ENCODE measurements at places on chromosomes 7 and 10. TPM values are rescaled to one million over a fixed set of nuclear protein-coding genes. Genes with fewer than 3 reads are reported as not detected.
A peak's percentile ranks its signal among the peaks of the same experiment; 100 is the strongest.

GRCh38 chr10:91340613-91341362, 69.4 kb upstream of the HECTD2 start:
- H3K27me3 ChIP-seq: no peaks in the 10 kb centered on the region
- H3K4me3 ChIP-seq: no peak overlapping the region
- no peak overlapping the region for H3K27ac ChIP-seq
- H3K4me1 ChIP-seq: no peaks in the 10 kb centered on the region
- no peaks in the 10 kb centered on the region for H3K36me3 ChIP-seq

GRCh38 chr7:2680792-2681490, 7.1 kb upstream of the AMZ1 start:
- H3K27ac ChIP-seq: no peak overlapping the region
- peak; percentile 22 for DNase-seq
- no peaks in the 10 kb centered on the region for H3K36me3 ChIP-seq
- H3K4me1 ChIP-seq: no peaks in the 10 kb centered on the region

DNA sequence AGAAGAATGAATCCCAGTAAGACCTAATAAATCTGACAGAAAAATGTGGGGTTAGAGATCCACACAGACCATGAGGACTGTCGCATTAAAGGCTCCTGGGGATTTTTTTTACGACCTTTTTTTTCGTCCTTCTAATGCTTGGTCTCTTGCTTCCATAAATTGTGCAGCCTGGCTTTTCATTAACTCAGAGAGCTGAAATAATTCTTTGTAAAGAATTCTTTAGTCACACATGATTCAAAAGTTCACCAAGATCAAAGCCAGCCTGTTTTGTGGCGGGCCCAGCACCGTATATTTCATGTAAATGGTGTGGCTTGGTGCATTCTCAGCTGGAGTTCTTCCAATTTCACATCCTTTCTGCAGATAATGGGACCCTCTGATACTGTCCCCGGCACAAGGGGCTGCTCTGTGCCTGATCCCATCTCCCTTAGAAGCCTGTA, 206.6 kb upstream of the BMPER start:
- no peaks in the 10 kb centered on the region for H3K4me1 ChIP-seq
- H3K27me3 ChIP-seq: no peaks in the 10 kb centered on the region
- no peak overlapping the region for H3K4me3 ChIP-seq

- H3K27ac ChIP-seq: no peak overlapping the region
- H3K4me1 ChIP-seq: no peaks in the 10 kb centered on the region
- no peak for DNase-seq
- H3K36me3 ChIP-seq: no peaks in the 10 kb centered on the region
- no peaks in the 10 kb centered on the region for H3K27me3 ChIP-seq
Measured at GRCh38 chr10:51867956-51868355, 168.6 kb upstream of the CSTF2T start.

- H3K4me3 ChIP-seq: no peak overlapping the region
- no peaks in the 10 kb centered on the region for H3K4me1 ChIP-seq
- no peaks in the 10 kb centered on the region for H3K36me3 ChIP-seq
- no peak overlapping the region for H3K27ac ChIP-seq
- no peak for DNase-seq
Measured at GRCh38 chr10:116402858-116403257, 24.8 kb upstream of the PNLIPRP3 start.

DNA sequence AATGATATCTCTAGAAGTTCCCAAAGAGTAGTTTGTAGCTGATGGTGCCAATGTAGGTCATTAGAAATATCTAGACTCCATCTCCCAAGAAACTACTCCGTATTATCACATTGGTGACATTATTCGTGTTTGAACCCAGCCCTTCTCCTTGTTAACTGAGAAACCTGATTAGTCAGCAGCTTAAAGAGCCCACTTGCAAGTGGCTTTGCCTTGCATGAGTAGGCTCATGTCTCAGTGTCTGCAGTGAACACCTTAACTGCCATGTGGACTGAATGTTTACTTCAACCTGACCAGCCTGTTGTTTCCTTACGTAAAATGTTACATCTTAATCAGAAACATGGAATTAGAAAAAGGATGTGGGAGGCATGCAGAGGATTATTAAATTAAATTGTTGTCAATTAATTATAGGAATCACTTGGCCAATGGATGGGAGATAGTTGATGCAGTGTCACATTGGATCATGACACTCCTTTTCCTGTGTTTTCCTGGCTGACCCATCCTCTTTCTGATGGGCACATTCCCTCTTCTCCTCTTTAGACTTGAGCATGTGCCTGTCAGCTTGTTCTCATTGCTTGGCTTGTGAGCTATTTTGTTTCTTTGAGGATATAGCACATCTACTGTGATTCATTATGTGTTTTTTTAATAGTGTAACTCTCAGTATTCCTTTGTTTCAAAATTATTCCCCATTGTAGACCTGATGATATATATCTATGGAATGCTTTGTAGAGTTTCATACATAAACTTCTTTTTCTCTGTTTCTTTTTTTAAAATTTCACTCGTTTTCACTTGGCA, 18.0 kb downstream of the STARD3NL start:
- H3K36me3 ChIP-seq: no peaks in the 10 kb centered on the region
- DNase-seq: no peak
- H3K27me3 ChIP-seq: no peaks in the 10 kb centered on the region
- H3K27ac ChIP-seq: no peak overlapping the region
- H3K4me3 ChIP-seq: no peak overlapping the region

DNA sequence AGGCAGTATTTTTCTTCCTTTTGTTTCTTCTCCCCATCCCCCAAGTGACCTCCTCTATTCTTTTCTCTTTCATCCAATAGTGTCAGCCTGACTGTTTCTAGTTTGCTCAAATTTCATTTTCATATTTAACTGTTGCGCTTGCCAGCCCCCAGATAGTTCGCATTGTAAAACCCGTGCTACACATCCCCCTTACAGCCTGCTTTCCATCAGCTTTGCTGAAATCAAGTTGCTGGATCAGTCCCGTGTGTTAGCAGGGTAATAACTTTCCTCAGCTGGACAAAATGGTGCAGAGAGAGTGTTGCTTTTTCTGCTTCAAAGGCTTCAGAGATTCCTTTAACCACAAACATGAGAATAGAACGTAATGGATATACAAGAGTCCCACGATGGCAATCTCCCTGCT, 180.6 kb upstream of the NPVF start:
- DNase-seq: no peak
- H3K4me1 ChIP-seq: no peaks in the 10 kb centered on the region
- H3K27ac ChIP-seq: no peak overlapping the region
- no peaks in the 10 kb centered on the region for H3K36me3 ChIP-seq
- no peak overlapping the region for H3K4me3 ChIP-seq

GRCh38 chr7:116152276-116152675, 58.1 kb upstream of the TES start:
- no peak overlapping the region for H3K27ac ChIP-seq
- H3K36me3 ChIP-seq: no peaks in the 10 kb centered on the region
- H3K4me3 ChIP-seq: no peak overlapping the region
- no peaks in the 10 kb centered on the region for H3K27me3 ChIP-seq

DNA sequence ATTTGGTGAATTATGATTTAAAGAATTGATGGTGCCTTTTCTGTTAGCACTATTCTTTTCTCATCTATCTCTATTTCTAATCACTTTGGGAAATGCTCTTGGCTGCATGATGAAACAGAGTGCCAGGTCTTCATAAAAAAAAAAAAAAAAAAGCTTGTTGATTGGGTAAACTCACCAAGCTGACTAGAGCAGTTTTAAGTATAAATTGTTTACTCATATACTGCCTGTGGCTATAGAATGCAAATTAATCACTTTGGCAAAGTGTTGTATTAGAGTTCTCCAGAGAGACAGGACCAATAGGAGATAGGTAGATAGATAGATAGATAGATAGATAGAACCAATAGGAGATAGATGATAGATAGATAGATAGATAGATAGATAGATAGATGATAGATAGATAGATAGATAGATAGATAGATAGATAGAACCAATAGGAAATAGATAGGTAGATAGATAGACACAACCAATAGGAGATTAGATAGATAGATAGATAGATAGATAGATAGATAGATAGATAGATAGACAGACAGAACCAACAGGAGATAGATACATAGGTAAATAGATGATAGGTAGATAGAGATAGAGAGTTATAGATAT, 20.1 kb upstream of the TBXAS1 start:
- H3K27me3 ChIP-seq: no peaks in the 10 kb centered on the region
- H3K4me3 ChIP-seq: no peak overlapping the region
- no peaks in the 10 kb centered on the region for H3K36me3 ChIP-seq
- no peaks in the 10 kb centered on the region for H3K4me1 ChIP-seq
- no peak for DNase-seq

GRCh38 chr10:119233123-119233820, 25.9 kb downstream of the GRK5 start:
- no peaks in the 10 kb centered on the region for H3K36me3 ChIP-seq
- no peak overlapping the region for H3K27ac ChIP-seq
- DNase-seq: no peak
- H3K4me1 ChIP-seq: peaks cover 17% of the 10 kb centered on the region
- H3K27me3 ChIP-seq: no peaks in the 10 kb centered on the region

DNA sequence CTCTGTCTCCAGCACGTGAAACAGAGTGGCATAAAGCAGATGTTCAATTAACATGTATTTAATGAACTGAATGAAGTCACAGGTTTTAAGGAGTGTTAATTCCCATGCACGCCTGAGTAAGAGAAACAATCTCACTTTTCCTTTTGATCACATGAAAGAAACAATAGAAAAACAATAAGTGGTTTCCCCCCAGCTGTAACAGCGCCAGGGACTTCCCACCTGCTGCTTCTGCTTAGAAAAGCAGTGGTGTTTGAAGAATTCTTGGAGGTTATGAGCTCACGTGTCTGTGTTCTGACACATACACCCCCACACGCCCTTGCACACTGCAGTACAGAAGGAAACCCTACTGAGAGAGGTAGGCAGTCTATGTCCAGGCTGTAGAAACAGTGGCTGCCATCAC, 51.3 kb upstream of the FRMD4A start:
- H3K4me3 ChIP-seq: no peak overlapping the region
- H3K4me1 ChIP-seq: peaks cover 12% of the 10 kb centered on the region
- H3K36me3 ChIP-seq: no peaks in the 10 kb centered on the region
- H3K27ac ChIP-seq: no peak overlapping the region
- H3K27me3 ChIP-seq: no peaks in the 10 kb centered on the region

DNA sequence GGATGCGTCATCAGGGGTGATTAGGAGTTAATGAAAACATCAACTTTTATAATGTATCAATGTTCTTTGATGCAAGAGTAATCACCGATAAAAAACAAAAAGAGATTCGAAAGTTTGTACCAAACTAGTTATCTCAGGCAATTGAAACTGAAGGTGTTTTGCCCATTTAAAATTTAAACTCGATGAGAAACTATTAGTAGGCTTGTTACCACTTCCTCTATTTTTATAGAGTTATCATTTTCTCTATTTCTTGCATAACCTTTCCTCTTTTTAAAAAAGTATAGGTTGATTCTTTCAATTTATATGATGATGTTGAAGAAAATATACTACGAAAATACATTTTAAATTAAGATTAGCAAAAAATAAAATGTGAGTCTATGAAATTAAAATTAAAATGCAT, 597.3 kb upstream of the POT1 start:
- H3K27ac ChIP-seq: no peak overlapping the region
- no peak for DNase-seq
- no peaks in the 10 kb centered on the region for H3K27me3 ChIP-seq
- H3K4me3 ChIP-seq: no peak overlapping the region
- H3K4me1 ChIP-seq: no peaks in the 10 kb centered on the region

DNA sequence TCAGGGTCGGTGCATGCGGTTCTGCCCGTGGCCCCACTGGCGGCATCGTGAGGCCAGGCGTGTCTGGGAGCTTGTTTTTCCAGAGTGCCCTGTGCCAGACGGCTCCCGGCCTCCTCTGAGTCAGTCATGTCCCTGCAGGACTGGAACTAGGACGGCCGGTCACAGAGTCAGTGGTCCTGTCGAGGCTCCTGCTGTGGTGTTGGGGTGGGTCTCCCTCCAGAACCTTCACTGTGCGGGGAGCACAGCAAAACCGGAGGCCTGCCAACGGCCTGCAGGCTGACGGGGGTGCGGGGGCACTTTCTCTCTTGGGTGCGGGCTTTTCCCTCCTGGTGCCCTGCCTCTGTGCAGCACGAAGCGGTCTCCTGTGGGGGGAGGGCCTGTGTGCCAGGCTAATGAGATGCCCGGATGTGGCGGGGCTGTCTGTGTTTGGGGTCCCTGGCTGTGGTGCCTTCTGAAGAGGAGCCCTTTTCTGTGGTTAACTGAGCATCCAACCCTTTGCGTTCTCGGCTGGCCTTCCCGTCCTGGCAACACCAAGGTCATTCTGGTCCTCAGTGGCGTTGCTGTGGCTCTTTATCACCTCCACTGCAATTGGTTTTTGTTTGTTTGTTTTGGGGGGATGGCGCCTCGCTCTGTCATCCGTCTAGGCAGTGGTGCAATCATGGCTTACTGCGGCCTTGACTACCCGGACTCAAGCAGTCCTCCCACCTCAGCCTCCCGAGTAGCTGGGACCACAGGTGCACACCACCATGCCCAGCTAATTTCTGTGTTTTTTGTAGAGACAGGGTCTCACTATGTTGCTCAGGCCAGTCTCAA, 8.0 kb downstream of the GET4 start:
- H3K27ac ChIP-seq: no peak overlapping the region
- no peaks in the 10 kb centered on the region for H3K27me3 ChIP-seq
- peaks cover 19% of the 10 kb centered on the region for H3K4me1 ChIP-seq
- peaks cover 29% of the 10 kb centered on the region for H3K36me3 ChIP-seq
- no peak for DNase-seq
- no peak overlapping the region for H3K4me3 ChIP-seq

ELFN1 gene
- total RNA-seq: not detected

PLPP4 gene
- not detected for total RNA-seq

GBX1 gene
- total RNA-seq: not detected

C10orf62 gene
- not detected for total RNA-seq

GDF2 gene
- total RNA-seq: not detected

CPA2 gene
- total RNA-seq: not detected

SFRP4 gene
- total RNA-seq: not detected

Data from CD4-positive, alpha-beta memory T cell (primary cell).